ENCODE measurements at places on chromosomes 1 and 21.

GRCh38 chr1:229033480-229033879 lies 237.4 kb upstream of the RAB4A start:
- DNase-seq, result no peak

DNA sequence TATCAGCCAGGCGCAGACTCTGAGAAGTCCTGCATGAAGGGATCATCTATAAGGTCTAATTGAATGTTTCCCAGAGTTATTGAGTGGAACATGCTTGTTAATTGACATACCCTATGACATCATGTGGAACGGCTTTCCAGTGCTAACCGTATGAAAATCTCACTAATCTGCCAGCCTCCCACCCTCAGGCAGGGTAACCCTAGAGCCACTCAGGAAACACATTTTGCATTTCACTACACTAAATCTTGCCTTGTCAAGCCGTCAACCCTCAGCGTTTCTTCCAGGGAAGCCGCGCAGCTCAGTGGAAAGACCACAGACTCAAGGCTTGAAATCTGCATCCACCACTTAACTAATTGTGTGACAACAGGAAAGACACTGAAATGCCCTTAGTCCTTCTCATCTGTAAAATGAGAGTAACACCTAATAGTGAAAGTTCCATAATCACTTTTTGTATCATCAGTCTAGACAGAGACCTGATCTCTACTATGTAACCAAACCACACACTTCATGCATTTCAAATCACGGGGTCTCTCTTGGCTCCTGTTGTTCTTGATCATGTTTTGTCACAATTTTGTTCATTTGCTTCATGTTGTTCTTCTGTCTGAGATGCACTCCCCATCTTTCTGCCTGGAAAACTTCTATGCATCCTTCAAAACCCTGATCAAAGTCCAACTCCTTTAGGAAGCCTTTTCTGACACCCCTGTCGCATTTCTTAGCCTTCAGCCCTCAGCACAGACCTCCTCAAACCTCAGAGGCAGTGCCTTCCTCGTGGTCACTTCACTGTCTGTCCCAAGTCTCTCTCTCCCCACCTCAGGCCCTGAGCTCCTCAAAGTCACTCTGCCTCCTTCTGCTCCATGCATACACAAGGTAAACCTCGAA lies 246.5 kb downstream of the TOMM20 start:
- DNase-seq, result no peak

DNA sequence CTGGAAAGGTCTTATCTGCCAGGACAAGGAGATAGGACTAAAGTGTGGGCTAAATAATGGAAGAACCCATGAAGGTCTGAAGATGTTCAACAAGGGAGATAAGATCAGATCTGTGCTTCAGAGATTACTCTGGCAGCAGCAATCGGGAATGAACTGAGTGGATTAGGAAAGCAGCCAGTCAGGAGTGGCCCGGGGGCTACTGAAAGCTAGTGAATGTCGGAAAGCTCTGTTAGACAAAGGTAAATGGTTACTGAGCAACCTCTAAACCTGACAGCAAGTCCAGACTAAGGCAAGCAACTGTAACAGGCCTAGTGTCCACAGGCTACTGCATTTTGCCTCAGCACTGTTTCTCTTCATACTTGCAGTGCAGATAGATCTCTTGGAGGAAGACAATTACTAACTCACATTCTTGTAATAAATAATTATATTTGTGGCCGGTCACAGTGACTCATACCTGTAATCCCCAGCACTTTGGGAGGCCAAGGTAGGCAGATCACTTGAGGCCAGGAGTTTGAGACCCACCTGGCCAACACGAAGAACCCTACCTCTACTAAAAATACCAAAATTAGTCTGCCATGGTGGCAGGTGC lies 12.5 kb downstream of the IQGAP3 start:
- no peak for DNase-seq

DNA sequence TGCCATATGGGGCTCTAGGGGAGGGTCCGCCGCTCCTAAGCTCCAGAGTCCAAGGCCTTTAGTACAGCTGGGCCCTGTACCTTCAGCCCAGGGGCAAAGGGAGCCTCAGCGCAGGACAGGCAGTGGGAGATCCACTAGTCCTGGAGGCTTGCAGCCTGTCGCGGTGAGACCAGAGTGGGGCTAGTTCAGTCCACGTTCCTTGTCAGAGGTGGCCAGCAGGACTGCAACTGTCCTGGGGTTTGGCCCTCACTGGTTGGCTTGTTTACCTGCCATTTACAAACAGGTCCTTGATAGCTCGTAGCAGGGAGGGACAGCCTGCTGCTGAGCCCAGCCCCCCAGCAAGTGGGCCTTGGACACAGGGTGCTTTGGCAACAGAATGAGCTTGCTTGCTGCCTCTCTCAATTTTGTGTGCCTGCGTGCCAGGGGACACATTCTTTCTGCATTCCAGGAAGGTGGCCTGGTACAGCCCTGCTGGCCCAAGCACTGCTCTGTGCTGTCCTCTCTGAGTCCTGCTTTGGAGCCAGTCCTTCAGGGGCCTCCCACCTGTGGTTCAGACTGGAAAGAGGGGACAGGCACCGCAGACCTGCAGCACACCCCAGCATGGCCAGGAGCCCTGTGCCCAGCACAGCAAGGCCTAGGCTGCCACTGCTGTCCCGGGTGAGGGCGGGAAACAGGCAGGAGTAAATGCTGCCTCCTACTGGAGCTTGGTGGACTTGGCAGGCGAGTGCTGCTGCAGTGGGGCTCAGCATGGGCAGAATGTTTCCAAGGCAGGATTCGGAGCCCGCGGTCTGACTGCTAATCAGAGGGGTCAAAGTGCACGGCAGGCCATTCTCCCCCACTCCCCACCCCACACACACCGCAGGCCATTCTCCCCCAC lies 15.2 kb downstream of the H6PD start:
- no peak for DNase-seq

DNA sequence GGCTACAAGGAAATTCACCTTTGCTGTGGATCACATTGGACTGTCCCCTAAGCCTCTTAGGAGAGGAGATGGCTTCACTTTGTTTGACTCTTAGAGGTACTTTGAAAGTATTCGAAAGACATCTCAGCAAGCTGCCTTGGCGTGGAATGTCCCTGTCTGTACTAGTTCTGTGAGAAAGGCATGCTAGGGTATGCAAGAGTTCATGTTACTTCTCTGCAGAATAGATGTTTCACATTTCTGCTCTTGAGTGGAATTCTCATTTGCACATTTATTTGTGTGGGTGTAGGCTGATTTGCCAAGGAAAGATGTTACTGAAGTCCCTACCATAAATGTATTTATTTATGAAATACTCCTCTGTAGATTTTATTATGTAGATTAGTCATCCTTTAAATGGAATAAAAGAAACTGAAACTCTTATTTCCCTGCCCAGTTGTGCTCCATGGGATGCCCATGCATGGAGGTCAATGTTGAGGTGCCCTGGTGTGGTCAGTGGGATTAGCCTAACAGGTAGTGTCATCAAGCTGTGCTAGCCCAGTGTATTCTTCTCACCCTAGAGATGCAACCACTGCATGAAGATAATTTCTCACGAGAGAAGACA lies 13.8 kb downstream of the MIA3 start:
- DNase-seq, result no peak

GRCh38 chr1:145874646-145875045 lies 11.0 kb downstream of the ANKRD35 start:
- DNase-seq, result no peak

DNA sequence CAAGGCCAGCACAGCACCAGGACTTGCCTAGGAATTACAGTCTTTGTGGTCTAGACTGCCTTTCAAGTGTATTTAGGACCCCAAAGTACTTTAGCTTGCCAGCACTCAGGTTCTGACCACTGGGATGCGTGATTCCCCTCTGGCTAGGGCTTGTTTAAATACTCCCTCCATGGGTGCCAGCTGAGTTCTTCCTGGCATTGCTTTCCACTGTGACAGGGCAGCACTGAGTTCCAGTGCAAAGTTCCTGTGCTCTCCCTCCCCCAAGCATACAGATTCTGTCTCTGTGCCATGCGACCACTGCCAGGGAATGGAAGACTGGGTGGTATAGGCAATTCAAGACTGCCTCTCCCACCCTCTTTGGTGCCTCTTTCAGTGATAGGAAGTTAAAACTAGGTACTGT lies 45.9 kb downstream of the NIBAN1 start:
- no peak for DNase-seq

- DNase-seq, result no peak
Observed at GRCh38 chr1:155971910-155972809, 6.2 kb downstream of the ARHGEF2 start.

DNA sequence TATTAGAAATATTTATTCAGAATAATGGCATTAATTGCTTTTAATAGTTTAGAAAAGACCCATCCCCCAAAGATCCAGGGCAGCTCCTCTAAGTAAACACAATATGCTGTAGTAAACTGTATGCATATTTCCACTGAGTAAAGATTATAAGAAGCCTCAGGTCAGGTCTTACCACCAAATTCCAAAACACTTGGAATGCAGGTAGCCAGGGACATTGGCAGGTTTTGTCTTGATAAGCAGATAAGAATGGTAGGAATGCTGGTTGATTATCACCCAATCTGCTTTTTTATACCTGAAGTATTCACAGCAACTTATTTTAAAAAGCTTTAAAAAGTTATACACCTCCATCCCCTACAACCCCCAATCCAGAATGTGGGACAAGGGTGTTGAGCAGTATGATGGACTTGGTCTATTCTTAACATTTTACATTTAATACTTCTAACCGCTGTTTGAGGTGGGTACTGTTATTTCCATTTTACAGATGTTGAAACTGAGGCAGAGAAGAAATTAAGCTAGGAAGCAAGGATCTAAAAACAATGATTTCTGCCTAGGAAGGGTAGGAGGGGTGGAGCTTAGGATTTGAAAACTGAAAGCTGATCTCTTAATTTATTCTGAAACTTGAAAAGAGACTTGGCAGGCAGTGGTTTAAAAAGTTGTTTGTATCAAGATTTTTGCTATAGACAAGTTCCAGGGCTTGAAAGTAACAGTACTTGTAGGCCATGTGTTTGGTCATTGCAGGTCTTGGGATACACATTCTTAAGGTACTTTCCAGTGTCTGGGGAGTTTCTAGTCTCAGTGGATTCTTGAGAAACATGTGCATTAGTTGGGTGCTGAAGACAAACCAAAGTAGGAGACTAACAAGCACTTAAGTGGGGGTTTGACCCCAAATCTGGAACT lies 15.6 kb upstream of the THEM4 start:
- no peak for DNase-seq

DNA sequence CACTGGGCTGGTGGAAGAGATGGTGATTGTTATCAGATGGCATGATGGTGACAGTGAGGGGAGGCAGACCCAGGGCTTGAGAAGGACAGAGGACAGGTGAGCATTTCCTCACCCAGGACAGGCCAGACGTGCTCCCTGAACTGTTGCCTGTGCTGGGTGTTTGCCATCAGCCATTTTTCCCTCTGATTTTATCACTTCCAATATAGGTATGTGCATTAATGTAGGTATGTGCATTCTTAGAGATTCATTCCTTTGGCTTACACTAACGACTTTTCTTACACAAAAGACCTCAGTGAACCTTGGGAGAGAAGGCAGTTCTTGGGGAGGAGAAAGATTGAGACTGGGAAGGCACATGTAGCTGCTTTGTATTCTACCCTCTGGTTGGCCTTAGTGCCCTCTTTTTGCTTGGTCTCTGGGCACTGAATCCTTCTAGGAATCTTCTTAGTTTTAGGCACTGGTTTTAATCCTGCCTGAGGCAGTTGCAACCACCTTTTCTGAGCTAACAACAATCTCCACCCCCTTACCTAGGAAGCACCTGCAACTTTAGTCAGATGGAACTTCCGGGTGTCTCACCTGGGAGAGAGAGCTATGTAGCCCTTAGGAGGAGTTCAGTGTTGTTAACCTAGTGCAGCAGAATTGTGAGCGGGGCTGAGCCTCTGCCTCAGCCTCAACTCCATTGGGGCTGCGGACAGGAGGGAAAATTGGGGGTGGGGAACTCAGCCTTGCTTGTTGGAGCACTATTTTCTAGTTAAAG lies 30.9 kb downstream of the C1orf116 start:
- DNase-seq, result no peak

GRCh38 chr1:7295946-7296345 lies 475.1 kb upstream of the VAMP3 start:
- no peak for DNase-seq

GRCh38 chr1:30779294-30780071 lies 21.9 kb upstream of the LAPTM5 start:
- DNase-seq, result peak; percentile 63

DNA sequence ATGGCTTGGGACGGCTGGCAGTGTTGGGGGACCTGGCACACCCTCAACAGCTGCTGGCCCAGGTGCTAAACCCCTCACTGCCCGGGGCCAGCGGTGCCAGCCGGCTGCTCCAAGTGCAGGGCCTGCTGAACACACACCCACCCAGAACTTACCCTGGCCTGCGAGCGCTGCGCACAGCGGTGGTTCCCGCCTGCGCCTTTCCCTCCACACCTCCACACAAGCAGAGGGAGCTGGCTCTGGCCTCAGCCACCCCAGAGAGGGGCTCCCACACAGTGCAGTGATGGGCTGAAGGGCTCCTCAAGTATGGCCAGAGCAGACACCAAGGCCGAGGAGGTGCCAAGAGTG lies 67.9 kb downstream of the FMO4 start:
- no peak for DNase-seq

DNA sequence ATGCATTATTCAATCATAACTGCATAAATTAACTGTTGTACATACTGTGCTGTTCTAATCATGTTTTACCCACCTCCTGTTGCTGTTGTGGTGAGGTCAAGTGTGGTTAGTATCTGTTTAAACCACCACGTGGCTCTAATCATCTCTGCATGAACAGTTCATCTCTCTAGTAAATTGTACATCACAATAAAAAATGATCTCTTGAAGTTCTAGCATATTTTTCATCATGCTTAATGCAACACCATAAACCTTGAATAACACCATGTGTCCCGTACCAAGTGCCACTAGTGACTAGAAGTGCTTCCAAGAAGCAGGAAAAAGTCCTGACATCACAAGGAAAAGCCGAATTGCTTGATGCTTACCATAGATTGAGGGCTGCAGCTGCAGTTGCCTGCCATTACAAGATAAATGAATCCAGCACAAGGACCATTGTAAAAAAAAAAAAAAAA lies 51.7 kb downstream of the SNRPE start:
- DNase-seq, result peak; percentile 58

GRCh38 chr1:217712925-217713597 lies 81.9 kb downstream of the SPATA17 start:
- DNase-seq, result no peak

GRCh38 chr1:41518471-41518870 lies 34.0 kb upstream of the EDN2 start:
- DNase-seq, result no peak

- no peak for DNase-seq
Observed at GRCh38 chr1:163935738-163936374, 614.1 kb downstream of the NUF2 start.

- DNase-seq, result peak; percentile 92
Observed at GRCh38 chr1:233394860-233395717, 67.6 kb downstream of the MAP3K21 start.

GRCh38 chr1:22930240-22930912 lies 42.3 kb downstream of the LACTBL1 start:
- DNase-seq, result no peak

All from NCI-H2227 treated with DMSO at 0.1 percent for 48 hours (cell line).